ENCODE measurements at places on chromosomes 12 and 14.

GRCh38 chr12:67677166-67677565 lies 28.6 kb downstream of the DYRK2 start:
- no peak for DNase-seq

GRCh38 chr14:51644217-51644933 lies 7.3 kb upstream of the FRMD6 start:
- no peak for DNase-seq

GRCh38 chr12:19288603-19289244 lies 150.6 kb upstream of the AEBP2 start:
- no peak for DNase-seq

GRCh38 chr12:43098071-43098470 lies 453.9 kb downstream of the ADAMTS20 start:
- DNase-seq, result no peak

DNA sequence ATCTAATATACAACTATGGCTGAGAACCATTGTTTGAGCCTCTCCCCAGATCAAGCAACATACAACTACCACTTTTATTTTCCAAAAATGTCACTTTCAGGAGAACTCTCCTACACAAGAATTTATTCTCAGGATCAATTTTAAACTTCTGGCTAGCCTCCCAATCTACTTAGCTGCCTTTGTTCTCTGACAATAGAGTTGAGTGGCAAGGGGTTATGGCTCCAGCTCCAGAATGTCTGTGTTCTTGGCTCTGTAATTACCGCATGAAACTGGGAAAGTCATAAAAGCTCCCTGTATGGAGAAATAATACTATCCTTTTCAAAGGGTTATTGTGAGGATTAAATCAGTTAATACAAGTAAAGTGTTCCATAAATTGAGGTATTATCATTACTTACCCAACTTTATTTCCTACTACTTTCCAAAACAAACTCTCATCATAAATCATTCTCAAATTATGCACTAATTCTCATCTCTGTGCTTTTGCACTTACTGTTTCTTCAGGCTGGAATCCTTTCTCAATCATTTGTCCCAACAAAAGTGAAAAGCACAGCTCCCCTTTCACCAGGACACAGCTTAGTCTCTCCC lies 121.9 kb downstream of the GARIN6 start:
- DNase-seq, result no peak

- DNase-seq, result peak; percentile 38
Measured at GRCh38 chr12:116916714-116917114, 6.0 kb downstream of the FBXW8 start.
